ENCODE measurements at places on chromosomes 5 and 9. TPM values are rescaled to one million over a fixed set of nuclear protein-coding genes. Genes with fewer than 3 reads are reported as not detected.

DNA sequence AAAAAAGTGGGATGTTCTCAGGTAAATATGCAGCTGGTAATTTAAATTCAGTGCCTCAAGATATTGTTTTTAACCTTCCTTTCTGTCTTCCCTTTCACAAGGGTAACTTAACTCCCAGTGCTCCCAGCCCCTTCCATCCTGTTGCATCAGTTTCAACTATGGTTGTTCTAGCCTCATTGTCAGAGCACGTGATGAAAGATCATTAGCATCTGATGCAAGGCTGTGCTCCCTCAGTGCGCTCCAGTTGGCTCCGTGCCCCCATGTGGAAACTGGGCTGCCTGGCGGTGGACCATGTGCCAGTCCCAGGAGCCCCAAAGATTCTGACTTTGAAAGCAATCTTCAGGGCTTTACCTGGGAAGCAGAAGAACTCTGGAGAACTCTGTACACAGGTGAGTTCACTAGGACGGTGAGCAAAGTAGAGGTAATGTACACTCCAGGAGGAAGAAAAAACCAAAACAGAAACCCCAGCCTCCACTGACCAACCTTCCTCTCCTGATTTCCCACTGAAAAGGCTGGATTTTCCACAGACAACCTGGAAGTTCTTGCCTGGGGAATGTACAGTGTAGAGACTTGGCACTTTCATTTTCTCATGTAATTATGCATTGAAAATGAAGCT is 96.9 kb downstream of the SLC1A3 start:
- no peak for DNase-seq

- DNase-seq: no peak
Measured at GRCh38 chr5:87339986-87340385, 72.3 kb downstream of the RASA1 start.

DNA sequence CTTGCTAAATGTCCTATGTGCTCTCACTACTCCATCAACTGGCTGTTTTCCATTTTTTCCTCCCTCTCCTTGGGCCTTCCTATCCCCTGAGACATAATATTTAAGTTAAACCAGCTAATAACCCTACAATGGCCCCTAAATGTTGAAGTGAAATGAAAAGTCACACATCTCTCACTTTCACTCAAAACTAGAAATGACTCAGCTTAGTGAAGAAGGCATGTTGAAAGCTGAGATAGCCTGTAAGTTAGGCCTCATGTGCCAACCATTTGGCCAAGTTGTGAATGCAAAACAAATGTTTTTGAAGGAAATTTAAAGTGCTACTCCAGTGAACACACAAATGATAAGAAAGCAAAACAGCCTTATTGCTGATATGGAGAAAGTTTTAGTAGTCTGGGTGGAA is 48.8 kb upstream of the CDH10 start:
- DNase-seq: no peak

DNA sequence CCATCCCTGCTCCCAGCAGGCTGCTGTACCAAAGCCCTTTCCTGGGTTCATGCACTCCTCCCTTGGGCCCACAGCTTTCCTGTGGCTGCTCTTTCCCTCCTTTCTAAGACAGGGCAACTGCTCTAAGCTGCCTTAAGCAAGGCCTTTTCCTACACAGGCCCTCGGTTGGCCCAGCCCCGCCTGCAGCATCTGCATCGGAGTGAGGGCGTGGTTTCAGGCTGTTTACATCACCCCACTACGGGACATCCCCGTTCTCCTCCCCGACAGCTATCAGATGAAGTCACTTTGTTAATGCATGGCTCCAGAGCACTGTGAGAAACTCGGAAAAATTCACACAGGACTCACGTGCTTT is 3.4 kb downstream of the DPH7 start:
- no peak for DNase-seq

DNA sequence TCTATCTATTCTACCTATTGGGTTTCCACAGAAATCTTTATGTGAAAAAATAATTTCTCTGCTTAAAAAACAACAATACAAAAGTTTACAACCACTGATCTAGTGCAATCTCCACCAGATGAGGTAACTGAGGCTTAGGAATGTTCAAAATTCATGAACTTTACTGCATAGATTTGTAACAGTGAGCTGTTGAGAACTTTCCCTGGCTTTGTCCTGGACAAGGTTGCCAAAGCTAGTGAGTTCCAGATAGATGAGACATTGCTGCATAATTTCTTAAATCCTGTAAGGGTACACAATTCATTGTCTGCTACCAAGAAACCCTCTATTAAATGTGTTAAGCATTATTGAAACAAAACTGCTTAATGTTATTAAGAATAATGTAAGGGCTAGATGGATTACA is 102.7 kb downstream of the OSMR start:
- DNase-seq: no peak

DNA sequence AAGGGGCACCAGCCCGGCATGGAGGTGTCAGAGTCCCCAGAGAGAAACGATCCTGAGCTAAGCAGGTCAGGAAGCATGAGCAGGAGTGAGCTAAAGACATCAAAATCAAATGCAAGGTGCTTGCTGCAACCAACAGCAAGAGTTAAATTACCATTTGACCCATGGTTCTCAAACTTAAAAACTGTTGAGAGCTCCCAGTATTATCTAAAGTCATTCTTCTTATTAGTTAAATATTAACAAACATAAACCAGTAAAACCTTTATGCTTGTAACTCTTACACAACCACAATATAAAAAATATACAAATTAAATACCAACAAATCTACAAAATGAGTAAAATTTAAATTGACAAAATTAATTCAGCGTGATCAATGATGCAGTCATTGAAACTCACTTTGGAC is 51.5 kb downstream of the FANCC start:
- no peak for DNase-seq

Gene SPATA6L
- 0.40 TPM for polyA plus RNA-seq

- no peak for DNase-seq
Measured at GRCh38 chr5:170355601-170356098, 33.5 kb downstream of the KCNMB1 start.

Gene ISL1
- polyA plus RNA-seq: not detected

Gene NUP188
- polyA plus RNA-seq: 24.8 TPM

GRCh38 chr5:150589862-150590601 is 50.4 kb upstream of the SYNPO start:
- DNase-seq: no peak

GRCh38 chr5:103371046-103371607 is 112.6 kb downstream of the MACIR start:
- DNase-seq: no peak

DNA sequence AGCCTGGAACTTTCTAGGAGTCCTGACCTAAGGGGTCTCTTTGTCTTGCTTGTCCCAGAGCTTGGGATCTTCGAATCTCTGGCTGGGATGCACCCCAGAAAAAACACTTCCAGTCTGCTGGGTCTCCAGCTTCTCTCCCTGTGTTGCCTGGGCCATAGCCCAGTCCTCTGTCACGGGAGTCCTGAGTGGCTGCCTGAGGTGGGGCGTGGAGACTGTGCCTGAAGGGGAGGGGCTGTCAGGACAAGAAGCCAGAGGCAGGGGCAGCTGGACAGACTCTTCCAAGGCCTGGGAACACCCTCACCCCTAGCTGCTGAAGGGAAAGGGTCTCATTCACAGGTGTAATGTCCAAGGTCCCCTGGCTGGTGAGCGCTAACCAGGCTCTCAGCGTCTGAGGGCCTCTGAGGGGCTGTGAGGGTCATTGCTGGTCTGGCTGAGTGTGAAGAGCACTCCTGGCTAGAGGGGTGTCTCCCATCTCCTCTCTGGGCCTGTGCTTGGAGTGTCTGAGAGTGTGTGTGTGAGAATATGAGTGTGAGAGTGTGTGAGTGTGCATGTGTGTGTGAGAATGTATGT is 20.4 kb upstream of the COL27A1 start:
- no peak for DNase-seq

Gene CDKN2A
- polyA plus RNA-seq: 0.79 TPM

GRCh38 chr9:7234144-7234543 is 476.4 kb downstream of the KDM4C start:
- DNase-seq: no peak

Gene SPACA9
- 3.1 TPM for polyA plus RNA-seq

Gene SCGB3A1
- polyA plus RNA-seq: not detected

Gene OGN
- polyA plus RNA-seq: 0.10 TPM

- DNase-seq: no peak
Measured at GRCh38 chr9:83144492-83144891, 81.5 kb upstream of the RASEF start.

DNA sequence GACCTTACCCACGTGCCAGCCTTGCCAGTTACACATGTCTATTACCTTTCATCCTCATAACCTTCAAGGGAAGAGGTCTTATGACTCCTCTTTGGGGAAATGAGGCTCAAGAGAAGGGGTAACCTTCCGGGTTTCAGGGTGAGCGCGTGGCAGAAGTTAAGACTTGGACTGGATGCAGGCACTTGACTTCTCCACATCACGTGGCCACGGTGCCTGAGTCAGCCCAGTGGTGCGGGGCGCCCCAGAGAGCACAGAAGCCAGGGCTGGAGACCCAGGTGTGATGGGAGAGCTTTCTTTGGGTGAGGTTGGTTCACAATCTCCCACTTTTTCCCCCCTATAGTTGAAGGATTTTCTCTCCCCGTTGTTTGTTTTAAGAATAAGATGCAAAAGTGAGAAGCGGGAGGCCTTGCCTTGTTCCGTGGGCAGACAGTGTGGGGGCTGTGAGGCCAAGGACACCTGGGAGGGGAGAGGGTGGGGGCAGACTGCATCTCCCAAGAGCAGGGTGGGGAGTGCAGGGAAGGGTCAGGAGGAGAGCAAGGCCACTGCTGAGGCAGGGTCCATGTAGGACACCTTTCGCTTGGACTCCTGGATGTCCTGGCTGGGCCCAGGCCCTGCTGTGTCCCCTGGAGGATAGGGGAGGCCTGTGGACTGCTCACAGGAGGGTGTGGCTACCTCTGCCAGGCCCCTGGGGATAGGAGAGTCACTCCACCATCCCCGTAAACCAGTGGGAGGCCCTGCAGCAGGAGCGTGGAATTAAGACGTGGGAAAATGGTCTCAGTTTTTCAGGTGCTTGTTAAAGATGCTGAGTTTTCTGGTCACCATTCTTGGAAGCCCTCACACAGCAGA is 90.0 kb upstream of the CTSL start:
- no peak for DNase-seq

DNA sequence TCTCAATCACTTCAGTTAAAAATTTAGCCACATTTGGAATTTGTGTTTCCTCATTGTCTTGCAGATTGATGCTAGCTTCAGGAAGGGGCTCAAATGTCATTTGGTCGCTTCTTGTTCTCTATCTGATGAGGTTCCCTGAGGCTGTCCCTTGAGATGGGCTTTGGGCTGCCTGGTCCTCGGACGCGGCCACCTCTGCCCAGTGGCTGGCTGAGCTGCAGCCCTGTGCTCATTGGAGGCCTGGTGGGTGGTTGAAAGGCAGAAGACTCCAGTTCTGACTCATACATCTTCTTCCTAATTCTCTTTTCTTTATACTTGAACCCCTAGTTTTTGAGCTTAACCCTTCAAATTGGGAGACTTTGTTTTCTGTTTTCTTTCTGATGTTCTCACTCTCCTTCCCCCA is 78.8 kb upstream of the NTRK2 start:
- no peak for DNase-seq

DNA sequence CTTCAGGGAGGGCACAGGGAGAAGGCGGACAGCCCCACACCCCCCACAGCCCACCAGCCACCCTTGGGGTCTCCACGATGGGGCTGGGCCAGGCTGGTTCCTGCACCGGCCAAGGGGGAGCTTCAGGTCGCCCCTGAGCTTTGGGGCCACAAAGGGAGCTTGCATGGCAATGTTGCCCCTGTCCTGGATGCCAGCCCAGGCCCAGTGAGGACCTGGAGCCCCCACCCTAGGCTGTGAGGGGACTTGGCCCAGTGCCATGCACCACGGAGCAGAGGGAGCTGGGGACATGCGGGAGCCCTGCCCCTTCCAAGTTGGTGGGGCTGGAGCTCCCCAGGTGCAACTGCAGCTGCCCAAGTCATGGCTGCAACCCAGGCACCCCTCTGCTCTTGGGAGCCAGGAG is 18.4 kb downstream of the TMEM38B start:
- no peak for DNase-seq

- DNase-seq: no peak
Measured at GRCh38 chr5:96004087-96004486, 42.4 kb upstream of the ELL2 start.

GRCh38 chr5:160843240-160843639 is 8.8 kb downstream of the ATP10B start:
- DNase-seq: no peak

DNA sequence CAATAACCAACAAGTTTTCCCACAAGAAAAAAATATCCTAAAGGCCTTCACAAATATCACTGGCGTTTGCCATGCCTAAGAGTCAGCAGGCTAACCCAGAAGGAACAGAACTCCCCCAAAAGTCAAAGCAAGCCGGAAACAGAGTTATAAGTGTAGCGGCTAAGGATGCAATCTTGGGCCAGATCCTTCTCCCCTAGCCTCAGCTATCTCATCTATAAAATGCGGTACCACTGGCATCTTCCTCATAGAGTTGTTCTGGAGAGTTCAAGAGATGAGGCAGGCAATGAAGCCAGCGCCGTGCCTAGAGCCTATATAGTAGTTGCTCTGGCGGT is 632 bp downstream of the DPM2 start:
- DNase-seq: no peak

DNA sequence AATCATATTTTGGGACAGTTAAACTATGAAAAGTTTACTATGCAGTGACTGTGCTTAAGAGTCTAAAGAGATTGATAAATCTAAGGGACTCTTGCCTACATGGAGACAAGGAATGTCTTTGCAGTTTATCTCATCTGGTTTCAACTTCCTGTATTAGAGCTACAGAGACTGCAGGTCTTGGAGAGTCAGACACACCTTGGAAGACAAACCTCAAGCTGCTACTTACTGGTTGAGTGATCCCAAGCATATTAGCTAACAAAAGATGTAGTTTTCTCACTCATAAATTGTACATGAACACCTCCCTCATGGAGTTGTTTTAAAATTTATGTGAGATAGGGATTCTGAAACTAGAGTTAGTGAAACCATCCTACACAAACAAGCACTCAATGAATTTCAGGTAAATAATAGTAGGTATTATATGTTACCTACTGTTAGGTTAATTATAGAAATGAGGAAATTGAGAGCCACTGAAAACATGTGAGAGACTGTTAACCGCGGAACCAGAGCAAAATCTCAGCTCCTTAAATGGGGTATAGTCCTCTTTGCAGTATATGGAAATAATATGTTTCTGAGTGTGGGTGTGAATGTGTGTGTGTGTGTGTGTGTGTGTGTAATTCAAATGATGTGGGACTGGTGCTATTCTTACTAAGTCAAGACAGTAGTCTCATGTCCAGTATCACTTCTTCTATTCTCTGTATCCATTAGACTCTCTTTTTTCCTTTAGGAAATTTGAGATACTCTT is 752.1 kb downstream of the DTWD2 start:
- DNase-seq: no peak

Gene PCDHAC1
- not detected for polyA plus RNA-seq

Gene CYLC2
- not detected for polyA plus RNA-seq

DNA sequence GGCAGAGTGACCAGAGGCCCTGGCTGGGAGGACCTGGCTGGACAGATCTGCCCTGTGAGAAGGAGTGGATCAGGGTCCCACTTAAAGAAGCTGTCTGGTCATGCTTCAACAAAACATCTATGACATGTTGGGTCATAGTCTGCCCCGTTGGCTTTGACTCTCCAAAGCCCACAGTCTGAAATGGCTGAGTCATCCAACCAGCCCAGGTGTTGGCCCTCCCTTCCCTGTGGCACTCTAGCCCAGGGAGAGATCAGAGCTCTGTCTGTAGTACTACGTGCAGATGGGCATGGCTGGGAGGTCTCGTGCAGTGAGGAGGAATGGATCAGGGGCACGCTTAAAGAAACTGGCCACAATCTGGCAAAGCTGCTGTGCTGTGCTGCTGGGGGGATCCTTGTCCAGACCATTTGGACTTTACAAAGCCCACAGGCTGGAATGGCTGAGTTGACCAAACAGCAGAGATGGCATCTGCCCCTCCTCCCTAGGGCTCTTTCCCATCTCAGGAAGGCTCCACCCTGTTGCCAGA is 206.1 kb downstream of the TUSC1 start:
- DNase-seq: no peak

Measured in naive thymus-derived CD4-positive, alpha-beta T cell (primary cell).